BJ (cell line): ENCODE measurements at places on chromosomes 6 and 20. TPM values are rescaled to one million over a fixed set of nuclear protein-coding genes. Genes with fewer than 3 reads are reported as not detected.

- DNase-seq, result peak; percentile 63
These were observed 22.1 kb downstream of the DEK start for GRCh38 chr6:18242062-18242851.

Gene HLA-DQA1
- polyA plus RNA-seq, result not detected in 2 replicates

DNA sequence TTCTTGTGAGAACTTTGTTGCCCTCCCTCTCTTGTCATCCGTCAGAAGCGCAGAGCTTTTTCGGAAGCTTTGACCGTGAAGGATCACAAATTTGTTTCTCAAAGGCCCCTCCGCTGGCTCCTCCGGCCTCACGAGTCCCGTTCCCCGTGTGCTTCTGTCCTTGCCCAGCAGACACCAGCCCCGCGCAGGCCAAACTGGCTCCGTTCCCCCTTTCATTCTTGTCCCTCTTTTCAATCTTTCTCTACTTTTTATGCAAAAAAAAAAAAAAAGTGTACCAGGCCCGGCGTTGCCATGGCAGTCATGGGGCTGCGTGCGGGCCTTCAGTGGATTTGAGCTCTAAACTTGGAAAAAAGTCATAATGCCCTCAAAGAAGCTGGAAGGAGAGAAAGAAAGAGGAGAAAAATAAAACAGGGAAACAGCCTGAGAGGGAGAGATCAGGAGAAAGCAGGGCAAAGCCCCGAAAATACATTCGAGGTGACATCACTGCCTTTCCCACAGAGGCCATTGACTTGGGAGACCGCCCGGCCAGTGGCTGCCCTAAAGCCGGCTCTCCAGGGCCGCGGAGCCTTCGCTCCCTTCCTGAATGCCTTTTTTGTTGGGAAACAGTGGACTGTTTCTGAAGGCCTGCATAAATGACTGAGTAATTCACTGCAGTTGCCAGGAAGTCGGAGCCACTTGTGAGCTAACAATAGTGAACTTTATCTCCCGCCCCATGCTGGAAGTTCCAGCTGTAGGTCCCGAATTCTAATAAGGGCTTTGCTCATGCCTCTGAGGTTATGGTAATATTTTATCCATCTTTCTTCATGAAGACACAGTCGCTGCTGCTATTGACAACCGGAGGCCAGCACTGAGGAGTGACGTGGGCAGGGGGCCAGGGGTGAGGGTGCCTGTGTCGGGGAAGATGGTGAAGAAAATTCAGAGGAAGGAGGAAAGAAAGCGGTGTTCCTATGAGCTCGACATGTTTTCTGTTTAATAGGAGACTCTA is 670.9 kb downstream of the QKI start:
- no peak for DNase-seq

Gene TSPO2
- polyA plus RNA-seq, result not detected in 2 replicates
